ENCODE measurements at places on chromosomes 3 and 15. TPM values are rescaled to one million over a fixed set of nuclear protein-coding genes. Genes with fewer than 3 reads are reported as not detected.

GRCh38 chr3:11250902-11251806, 21.0 kb upstream of the ATG7 start:
- DNase-seq, result no peak
- H3K4me1 ChIP-seq, result peaks cover 19% of the 10 kb centered on the region
- peaks cover 21% of the 10 kb centered on the region for H3K27me3 ChIP-seq
- no peaks in the 10 kb centered on the region for H3K36me3 ChIP-seq

DNA sequence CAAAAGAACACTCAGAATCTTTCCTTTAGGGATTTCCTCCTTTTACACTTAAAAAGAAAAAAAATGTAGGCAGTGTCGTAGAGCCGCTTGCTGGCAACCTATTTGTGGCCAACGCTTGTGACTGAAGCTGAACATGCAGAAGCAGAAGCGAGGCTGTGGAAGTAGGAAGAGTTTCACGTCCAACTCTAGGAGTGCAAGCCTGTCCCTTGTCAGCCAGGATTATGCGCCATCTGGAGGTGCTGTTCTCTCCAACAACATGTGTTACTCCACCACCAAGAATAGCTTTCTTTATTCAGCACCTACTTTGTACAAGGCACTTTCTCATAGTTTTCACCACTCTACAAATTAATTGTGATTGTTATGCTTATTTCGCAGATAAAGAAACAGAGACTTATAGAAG, 223.2 kb upstream of the LMCD1 start:
- no peak overlapping the region for H3K27ac ChIP-seq
- H3K4me3 ChIP-seq, result no peak overlapping the region
- H3K36me3 ChIP-seq, result no peaks in the 10 kb centered on the region
- no peak for DNase-seq
- H3K4me1 ChIP-seq, result no peaks in the 10 kb centered on the region

DNA sequence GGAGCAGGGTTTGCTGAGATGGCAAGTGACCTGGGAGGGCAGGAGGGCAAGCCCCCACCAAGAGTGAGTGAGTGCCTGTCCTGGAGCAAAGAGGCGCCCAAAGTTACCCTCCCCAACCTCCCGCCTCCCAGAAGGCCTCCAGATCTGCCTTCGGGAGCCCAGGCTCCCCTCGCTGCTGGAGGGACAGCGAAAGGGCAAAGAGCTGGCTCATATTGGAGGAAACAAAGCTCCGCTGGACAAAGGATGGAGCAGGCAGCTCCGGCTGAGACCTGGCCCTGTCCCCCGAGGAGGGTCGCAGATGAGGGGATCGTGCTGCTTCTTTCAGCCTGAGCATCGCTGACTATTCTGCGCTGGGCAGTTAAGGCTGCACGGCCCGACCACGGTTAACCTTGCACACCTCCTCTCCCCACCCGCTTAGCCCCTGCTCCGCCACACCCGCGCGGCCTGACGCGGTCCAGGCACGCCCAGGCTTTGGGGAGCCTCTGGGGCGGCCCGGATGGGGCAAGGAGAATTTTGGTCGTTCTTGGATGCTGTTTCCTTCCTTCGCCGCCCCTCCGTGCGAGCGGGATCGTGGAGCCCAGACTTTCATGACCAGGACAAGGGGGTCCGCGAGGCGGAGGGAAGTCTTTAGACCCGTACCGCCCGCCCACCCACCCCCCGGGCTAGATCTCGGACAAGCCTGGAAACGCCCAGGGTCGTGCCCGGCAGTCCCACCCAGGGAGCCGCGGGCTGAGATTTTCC, 651 bp downstream of the PLCD1 start:
- no peaks in the 10 kb centered on the region for H3K36me3 ChIP-seq
- peak overlapping the region; percentile 88 for H3K27ac ChIP-seq
- H3K4me3 ChIP-seq, result peak overlapping the region; percentile 86
- H3K4me1 ChIP-seq, result peaks cover 48% of the 10 kb centered on the region
- no peaks in the 10 kb centered on the region for H3K27me3 ChIP-seq

- no peak overlapping the region for H3K4me3 ChIP-seq
- H3K4me1 ChIP-seq, result peaks cover 43% of the 10 kb centered on the region
- H3K27ac ChIP-seq, result no peak overlapping the region
- peaks cover 3% of the 10 kb centered on the region for H3K36me3 ChIP-seq
These were observed 29.4 kb upstream of the RSL24D1 start for GRCh38 chr15:55226127-55226526.

DNA sequence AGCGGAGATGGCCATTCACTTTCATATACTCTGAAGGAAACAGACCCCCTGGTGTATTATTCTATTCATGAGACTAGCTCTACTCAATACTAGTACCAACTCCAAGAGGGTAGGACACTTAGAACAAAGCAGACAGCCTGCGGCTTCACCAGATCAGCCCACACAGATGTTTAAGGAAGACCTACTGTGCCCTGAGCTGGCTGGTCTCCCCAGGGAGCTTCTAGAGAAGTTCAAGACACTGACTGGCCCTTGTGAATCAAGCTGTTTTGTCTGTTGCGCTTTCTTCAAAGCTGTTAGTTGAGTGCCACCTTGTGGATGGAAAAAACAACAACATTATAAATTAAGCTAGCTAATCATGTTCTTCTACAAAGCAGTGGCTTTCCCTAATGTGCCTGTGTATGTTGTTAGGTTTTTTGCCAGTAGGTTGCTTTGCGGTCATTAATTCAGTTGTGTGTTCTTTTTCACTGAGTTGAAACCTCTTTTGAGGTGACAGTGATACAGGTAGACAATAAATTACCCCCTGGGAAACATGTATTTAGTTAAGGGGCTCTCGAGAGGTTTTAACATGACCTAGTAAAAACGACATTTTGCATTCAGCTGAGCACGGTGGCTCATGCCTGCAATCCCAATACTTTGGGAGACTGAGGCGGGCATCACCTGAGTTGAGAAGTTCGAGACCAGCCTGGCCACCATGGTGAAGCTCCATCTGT, 64.2 kb upstream of the MYZAP start:
- peaks cover 54% of the 10 kb centered on the region for H3K27me3 ChIP-seq
- peaks cover 4% of the 10 kb centered on the region for H3K4me1 ChIP-seq
- DNase-seq, result no peak

DNA sequence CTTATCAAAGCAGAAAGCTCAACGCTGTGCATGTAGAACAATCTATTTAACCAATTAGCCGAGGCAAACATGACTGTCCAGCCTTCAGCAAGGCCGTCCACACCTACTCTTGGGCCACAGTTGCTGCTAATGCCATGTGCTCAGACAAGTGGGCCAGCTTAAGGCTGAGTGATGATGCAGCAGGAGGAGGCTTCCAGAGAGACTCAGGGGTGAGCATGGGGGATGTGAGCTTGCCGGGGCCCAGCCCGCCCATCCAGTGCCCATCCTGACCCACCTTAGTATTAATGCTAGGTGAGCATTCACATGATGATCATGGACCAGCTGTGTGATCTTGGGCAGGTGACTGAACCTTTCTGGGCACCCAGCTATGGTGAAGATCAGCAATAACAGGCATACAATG, 150.1 kb downstream of the TPRA1 start:
- H3K4me1 ChIP-seq, result no peaks in the 10 kb centered on the region
- H3K27me3 ChIP-seq, result peaks cover 16% of the 10 kb centered on the region
- H3K36me3 ChIP-seq, result no peaks in the 10 kb centered on the region
- DNase-seq, result no peak

DNA sequence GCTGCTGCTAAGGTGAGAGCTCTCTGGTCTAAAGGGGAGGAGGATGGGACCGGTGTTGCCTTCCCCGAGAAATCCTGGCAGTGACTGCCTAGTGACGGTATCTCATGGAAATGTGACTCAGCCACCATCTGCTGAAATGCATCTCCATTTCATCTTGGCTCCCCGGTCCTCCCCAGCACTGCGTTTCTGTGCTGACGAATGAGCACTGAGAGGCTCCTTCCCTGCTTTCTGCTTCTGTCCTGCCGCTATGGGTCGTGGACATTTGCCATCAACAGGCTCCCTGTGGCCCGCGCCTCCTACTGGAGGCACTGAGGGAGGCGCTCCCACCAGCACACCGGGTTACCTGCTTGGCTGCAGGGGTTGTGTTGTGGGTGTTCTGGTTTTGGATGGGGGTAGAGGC, 13.5 kb upstream of the SEC13 start:
- no peak for DNase-seq
- no peak overlapping the region for H3K27ac ChIP-seq
- H3K36me3 ChIP-seq, result peaks cover 2% of the 10 kb centered on the region
- H3K27me3 ChIP-seq, result peaks cover 25% of the 10 kb centered on the region
- no peak overlapping the region for H3K4me3 ChIP-seq

GRCh38 chr3:64972793-64973192, 285.0 kb upstream of the ADAMTS9 start:
- H3K27me3 ChIP-seq, result no peaks in the 10 kb centered on the region
- no peak overlapping the region for H3K27ac ChIP-seq
- H3K36me3 ChIP-seq, result no peaks in the 10 kb centered on the region
- no peak overlapping the region for H3K4me3 ChIP-seq
- H3K4me1 ChIP-seq, result no peaks in the 10 kb centered on the region

DNA sequence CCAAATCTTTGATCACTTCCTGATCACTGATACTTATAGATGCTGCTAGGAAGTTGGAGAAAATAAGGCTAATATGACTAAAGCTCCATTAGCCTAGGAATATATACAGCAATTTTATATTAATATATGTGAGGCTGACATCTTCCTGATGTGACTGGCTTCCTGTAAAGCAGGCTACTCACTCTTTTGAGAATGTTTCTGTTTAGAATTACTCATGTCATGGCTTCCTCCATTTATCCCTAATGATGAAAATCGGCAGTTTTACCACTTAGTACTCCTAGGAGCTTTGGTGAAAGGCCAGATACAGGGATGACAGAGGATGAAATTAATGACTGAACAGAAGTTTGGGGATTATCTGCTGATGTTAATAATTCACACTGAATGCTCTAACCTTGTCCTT, 3.9 kb upstream of the MAP1A start:
- peaks cover 54% of the 10 kb centered on the region for H3K4me1 ChIP-seq
- H3K4me3 ChIP-seq, result peak overlapping the region; percentile 39
- H3K36me3 ChIP-seq, result peaks cover 2% of the 10 kb centered on the region
- H3K27ac ChIP-seq, result peak overlapping the region; percentile 96
- peaks cover 13% of the 10 kb centered on the region for H3K27me3 ChIP-seq
- no peak for DNase-seq

DNA sequence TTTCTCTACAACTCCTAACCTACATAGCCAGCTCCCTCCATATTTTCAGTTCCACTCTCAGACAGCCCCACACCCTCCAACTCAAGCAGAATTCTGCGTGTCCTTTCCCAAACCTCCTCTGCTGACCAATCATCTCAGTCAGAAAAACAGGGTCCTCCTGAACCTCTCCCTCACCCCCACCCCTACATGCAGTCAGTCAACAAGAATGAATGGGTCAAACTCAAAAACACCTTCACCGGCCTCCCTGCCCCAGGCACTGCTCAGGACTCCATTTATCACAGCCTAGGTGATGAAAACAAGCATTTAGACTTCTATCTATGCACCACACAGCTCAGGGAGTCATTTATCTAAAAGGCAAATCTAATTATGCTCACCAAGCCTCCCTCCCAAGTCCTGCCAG, 32.4 kb downstream of the MYL3 start:
- no peak overlapping the region for H3K27ac ChIP-seq
- DNase-seq, result no peak
- H3K4me3 ChIP-seq, result no peak overlapping the region
- H3K4me1 ChIP-seq, result peaks cover 2% of the 10 kb centered on the region

GRCh38 chr15:58666957-58667356, 82.5 kb downstream of the ADAM10 start:
- H3K36me3 ChIP-seq, result peaks cover 13% of the 10 kb centered on the region
- DNase-seq, result no peak
- H3K4me1 ChIP-seq, result peaks cover 10% of the 10 kb centered on the region

- peaks cover 4% of the 10 kb centered on the region for H3K36me3 ChIP-seq
- peak overlapping the region; percentile 24 for H3K27ac ChIP-seq
- no peaks in the 10 kb centered on the region for H3K27me3 ChIP-seq
- DNase-seq, result no peak
These were observed 12.5 kb downstream of the CTSH start for GRCh38 chr15:78932258-78932808.

DNA sequence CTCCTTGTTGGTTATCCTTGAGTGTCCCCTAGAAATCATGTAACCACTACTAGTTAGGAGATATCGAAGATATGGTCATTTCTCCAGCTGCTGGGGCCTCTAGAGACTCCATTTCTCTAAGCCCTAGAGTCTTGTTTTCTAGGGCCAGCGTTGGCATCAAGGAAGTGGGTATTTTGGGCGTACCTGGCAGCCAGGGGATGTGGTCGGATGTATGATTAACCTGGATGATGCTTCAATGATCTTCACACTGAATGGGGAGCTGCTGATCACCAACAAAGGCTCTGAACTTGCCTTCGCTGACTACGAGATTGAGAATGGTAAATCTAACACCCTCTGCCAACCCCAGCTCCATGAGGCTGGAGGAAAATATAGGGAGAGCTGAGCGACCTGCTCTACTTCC, 325.5 kb downstream of the RYR3 start:
- H3K27ac ChIP-seq, result no peak overlapping the region
- peaks cover 6% of the 10 kb centered on the region for H3K4me1 ChIP-seq
- H3K4me3 ChIP-seq, result no peak overlapping the region
- H3K36me3 ChIP-seq, result no peaks in the 10 kb centered on the region
- peaks cover 63% of the 10 kb centered on the region for H3K27me3 ChIP-seq

- no peak overlapping the region for H3K27ac ChIP-seq
- no peak for DNase-seq
- H3K27me3 ChIP-seq, result peaks cover 59% of the 10 kb centered on the region
- H3K36me3 ChIP-seq, result no peaks in the 10 kb centered on the region
- H3K4me1 ChIP-seq, result peaks cover 3% of the 10 kb centered on the region
These were observed 11.2 kb upstream of the CHCHD6 start for GRCh38 chr3:126692858-126693257.

DNA sequence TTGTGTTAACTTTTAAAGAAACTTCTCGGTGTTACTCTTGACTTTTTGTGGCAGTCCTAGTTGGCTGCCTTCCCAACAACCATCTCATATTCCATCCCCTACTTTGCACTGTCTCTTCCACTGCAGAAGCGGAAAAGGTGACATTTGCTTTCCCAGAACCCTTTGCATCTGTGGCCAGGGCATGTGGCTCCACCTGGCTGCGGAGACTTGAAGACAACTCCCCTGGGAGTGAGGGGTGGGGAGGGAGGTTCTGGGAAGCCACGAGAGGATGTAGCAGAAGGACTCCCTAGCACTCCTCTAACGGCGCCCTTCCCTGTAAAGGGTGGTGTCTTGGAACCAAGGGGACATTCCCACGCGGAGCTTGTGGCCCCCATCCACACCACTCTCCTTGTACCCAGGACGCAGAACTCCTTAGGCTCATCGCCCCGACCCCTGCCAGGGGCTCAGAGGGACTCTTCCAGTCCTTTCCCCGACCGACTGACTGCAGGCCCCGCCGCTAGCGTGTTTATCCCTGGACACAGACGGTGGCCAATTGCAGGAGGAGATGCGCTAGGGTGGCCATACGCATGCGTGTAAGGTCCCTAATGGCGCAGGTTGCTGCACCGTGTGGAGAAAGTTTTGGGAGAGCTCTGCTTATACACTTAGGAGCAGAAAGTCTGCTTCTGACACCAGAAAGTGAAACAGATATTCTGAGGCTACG, 33.2 kb upstream of the SECISBP2L start:
- peaks cover 2% of the 10 kb centered on the region for H3K36me3 ChIP-seq
- no peak overlapping the region for H3K27ac ChIP-seq
- no peak for DNase-seq
- H3K27me3 ChIP-seq, result peaks cover 7% of the 10 kb centered on the region
- no peak overlapping the region for H3K4me3 ChIP-seq

The THBS1 gene
- 13.0 TPM for total RNA-seq

The PATL2 gene
- total RNA-seq, result 24.8 TPM

The CACNA2D2 gene
- total RNA-seq, result 2.2 TPM

The COL6A5 gene
- total RNA-seq, result not detected

The CSTA gene
- total RNA-seq, result 1.3 TPM

The DLL4 gene
- not detected for total RNA-seq

The CXCR6 gene
- 4.4 TPM for total RNA-seq
